ENCODE measurements at places on chromosomes 5 and 9.

DNA sequence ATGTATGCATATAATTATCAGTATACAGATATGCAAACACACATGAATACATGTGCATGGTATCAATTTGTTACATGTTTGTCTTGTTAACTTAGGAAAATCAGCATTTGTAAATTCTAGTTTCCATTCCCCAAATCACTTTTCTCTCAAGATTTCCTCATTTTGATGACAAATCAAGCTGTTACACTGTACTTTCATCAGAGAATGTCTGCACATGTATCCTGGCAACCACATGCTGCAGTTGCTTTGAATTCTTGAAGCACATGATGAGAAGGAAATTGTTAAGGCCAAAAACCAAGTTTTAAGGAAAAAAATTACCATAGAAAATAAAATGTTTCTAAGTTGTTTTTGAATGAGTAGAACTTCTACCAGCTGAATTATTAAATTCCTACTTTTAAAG is 1834.5 kb downstream of the EFNA5 start:
- no peak for DNase-seq

- no peak for DNase-seq
Observed at GRCh38 chr9:35669331-35670145, 4.2 kb upstream of the CA9 start.

- no peak for DNase-seq
Observed at GRCh38 chr5:126857472-126858410, 80.8 kb downstream of the LMNB1 start.

DNA sequence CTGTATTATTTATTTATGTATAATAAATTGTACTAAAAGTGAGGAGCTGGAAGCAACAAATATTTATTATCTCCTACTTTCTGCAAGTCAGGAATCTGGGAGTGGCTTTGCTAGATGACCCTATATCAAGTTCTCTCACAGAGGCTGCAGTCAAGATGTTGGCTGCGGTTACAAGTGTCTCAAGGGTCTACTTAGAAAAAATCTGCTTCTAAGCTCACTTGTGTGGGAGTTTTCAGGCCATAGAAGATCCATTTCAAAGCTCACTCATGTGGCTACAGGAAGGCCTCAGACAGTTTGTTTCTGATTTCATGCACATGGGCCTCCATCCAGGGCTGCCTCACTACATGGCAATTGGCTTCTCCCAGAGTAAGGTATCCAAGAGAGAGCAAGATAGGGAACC is 551.1 kb downstream of the CAAP1 start:
- DNase-seq = no peak

DNA sequence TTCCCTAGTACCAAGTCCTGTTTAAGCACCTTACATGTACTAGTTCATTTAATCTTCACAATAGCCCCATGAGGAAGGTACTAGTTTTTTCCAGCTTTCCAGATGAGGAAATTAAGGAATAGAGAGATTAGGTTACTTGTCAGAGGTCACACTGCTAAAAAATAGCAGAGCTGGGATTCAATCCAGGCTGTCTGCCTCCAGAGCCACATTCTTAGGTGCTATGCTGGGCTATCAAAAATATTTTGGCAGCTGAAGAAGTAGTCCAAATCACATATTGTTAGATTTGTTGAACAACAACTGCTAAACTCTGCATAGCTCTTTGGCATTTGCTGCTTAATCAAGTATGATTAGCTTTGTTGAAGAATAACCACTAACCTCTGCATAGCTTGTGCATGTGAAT is 591.5 kb upstream of the KLF4 start:
- DNase-seq = no peak

- DNase-seq = no peak
Observed at GRCh38 chr5:134403951-134404350, 7.7 kb downstream of the CDKN2AIPNL start.

DNA sequence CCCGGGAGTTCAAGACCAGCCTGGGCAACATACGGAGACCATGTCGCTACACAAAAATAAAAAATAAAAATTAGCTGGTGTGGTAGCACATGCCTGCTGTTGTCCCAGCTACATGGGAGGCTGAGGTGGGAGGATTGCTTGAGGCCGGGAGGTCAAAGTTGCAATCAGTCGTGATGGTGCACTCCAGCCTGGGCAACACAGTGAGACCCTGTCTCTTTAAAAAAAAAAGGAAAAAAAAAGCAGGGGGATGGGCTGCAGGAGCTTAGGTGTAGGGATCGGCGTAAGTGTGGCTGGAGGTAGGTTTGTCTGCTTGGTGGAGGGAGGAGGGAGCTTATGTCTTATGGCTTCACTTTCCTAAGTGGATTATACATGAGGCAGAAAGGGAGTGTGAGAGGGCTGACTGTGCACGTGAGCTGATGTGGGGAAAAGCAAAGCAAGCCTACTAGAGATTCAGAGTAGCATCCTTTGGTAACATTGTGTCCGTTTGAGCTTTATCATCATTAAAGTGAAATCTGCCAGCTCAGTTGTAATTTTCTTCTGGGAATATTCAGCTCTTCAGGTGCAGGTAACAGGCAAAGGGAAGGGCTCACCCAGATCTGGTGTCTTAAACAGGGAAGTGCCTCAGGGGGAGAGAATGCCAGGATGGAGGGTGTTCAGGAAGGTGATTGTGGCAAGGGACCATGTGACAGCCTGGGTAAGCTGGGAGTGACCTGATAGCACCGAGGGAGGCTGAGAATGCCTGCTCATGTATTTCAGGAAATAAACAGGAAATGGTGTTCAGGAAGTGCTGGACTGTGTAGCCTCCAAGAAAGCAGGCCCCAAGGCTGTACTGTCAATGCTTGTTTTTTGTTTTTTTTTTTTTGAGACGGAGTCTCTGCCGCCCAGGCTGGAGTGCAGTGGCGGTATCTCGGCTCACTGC is 17.6 kb upstream of the SETX start:
- no peak for DNase-seq

Data from stimulated activated CD8-positive, alpha-beta memory T cell treated with anti-CD3 and anti-CD28 coated beads, Interleukin-7, amount 100 ng/mL, for 4 hours (primary cell).